Stimulated activated CD4-positive, alpha-beta T cell treated with anti-CD3 and anti-CD28 coated beads, Interleukin-1b, Interleukin-23, amount 100 ng/mL, for 4 hours (primary cell): ENCODE measurements at places on chromosomes 4 and X.
A peak's percentile ranks its signal among the peaks of the same experiment; 100 is the strongest.

DNA sequence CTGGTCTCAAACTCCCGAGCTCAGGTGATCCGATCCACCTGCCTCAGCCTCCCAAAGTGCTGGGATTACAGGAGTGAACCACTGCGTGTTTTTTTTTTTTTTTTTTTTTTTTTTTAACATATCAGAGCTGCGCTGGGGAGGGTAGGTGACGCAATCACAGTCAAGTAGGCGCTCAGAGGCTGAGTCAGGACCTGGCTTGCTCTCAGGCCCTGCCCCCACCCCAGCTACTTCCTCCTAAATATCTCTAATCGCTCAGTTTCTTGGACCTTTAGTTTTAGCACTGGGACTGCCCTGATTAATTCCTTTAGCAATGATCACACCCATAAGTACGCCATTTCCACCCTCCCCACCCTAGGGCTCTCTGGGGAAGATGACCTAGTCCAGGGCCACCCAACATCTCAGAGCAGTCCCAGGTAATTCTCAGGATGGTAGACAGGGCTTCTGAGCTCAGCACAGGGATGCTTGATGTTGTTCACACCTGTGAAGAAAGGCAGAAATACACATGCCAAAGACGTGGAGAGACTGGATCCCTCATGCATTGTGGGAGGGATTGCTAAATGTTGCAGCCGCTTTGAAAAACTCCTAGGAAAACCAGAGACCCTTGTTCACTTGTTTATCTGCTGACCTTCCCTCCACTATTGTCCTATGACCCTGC, 50.2 kb downstream of the DDX3X start:
- DNase-seq: peak; percentile 31

- DNase-seq: no peak
These were observed 9.6 kb upstream of the MAP7D3 start for GRCh38 chrX:136260776-136261175.

DNA sequence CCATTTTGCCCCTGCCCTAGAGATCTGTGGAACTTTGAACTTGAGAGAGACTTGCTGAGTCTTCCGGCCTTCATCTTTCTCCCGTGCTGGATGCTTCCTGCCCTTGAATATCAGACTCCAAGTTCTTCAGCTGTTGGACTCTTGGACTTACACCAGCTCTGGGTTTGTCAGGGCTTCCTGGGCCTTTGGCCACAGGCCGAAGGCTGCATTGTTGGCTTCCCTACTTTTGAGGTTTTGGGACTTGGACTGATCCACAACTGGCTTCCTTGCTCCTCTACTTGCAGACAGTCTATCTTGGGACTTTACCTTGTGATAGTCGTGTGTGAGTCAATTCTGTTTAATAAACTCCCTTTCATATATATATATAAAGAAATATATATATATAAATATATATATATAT, 1071.0 kb downstream of the ADGRL3 start:
- DNase-seq: no peak

DNA sequence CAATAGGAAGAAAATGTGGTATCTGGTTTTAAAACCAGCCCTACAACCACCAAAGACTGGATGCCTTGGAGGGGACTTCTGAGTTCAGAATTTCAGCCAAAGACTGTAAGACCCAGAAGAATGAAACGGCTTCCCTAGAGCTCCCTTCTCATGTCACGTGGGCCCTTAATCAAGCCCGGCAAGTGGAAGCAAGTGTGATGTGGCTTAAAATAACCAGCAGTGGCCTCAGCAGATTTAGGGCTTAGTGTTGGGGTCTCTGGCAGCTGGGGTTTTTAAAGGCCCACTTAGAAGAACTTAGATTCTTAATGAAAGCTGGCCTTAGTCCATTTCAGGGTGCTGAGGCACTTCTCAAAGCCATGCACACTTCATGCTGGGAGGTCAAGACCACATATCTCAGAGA, 111.2 kb upstream of the TBC1D9 start:
- DNase-seq: no peak

- peak; percentile 72 for DNase-seq
These were observed at the start of gene QDPR for GRCh38 chr4:17511950-17512795. TSS of gene QDPR (minus strand) at chr4:17512090. CDS start at chr4:17512054, 36 bp downstream.

GRCh38 chr4:1222036-1222789, 26.7 kb downstream of the CTBP1 start:
- DNase-seq: no peak

GRCh38 chrX:69932323-69932722, 117.4 kb downstream of the AWAT2 start:
- no peak for DNase-seq

DNA sequence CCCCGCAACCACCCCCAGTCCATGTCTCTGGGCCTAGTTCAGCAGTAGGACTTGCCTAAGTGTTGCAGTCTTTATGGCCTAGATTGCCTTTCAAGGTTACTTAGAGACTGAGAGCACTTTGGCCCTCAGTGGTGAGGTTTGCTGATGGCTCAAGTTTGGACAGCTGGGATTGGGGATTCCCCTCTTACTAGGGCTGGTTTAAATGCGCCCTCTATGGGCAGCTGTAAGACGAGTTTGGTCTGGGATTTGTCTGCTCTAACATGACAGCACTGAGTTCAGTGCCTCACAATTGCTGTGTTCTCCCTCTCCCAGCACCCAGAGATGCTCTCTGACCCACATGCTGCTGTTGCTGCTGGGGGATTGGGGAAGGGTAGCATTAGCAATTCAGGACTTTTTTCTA, 23.1 kb downstream of the DACH2 start:
- DNase-seq: no peak

DNA sequence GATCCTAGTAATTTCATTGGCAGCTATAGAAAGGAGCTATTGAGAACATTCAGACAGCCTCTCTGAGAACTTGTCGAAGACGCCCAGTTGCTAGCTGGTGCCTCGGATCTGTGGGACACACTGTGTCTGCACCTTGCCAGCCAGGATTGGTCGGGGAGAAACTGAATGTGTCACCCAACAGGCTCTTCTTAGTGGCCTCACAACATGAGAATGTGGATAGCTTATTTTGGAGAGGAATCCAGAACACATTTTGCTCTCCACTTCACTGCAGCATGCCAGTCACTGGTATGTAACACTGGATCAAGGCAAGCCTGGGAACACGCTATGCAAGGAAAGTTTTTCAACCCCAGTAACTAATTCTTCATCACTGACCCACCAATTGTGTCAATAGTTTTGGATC, 89.5 kb upstream of the TRPC3 start:
- no peak for DNase-seq

DNA sequence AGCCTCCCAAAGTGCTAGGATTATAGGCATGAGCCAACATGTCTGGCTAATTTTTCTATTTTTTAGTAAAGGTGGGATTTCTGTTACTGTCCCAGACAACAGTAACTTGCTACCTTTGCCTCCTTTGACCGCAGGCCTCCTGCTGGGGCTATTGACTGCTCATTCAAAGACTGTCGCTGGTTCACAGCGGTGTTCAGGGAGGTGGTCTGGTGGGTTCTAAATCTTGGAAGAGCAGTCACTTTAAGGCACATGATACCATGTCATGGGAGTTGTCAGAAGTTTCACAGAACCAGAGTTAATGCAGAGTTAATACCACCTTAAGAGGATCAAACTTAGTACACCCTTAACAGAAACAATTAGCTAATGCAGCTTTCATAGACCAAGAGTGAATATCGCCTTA, 3.8 kb downstream of the ASMT start:
- no peak for DNase-seq

GRCh38 chr4:177385576-177386277, 56.5 kb downstream of the AGA start:
- DNase-seq: no peak

DNA sequence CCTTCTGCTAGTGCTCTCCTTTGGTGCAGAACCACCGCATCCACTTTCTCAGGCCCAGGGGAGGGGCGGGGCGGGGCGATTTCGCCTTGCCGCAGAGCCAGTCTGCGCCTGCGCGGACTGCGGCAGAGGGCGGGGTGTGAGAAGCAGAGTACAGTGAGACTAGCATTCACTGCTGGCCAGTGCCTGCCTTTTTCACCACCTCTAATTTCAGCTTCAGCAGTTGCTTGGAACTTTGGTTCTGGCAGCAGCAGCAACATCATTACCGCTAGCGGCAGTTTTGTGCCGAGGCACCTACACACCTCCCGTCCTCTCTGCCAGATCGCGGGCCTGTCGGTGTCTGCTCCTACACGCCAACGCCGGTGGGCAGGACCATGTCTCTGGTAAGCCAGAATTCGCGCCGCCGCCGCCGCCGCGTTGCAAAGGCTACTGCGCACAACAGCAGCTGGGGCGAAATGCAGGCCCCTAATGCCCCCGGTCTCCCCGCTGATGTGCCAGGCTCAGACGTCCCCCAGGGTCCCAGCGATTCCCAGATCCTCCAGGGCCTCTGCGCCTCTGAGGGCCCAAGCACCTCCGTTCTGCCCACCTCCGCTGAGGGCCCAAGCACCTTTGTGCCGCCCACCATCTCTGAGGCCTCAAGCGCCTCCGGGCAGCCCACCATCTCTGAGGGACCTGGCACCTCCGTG, at the start of gene MAGEE1:
MAGEE1 (plus strand) TSS at position 151 of the 683 bp plus-strand sequence; CDS start at position 372, 221 bp downstream.
- peak; percentile 65 for DNase-seq

GRCh38 chr4:75686346-75686745, 13.1 kb upstream of the G3BP2 start:
- DNase-seq: peak; percentile 27

GRCh38 chr4:67134616-67135015, 410.7 kb downstream of the CENPC start:
- no peak for DNase-seq

DNA sequence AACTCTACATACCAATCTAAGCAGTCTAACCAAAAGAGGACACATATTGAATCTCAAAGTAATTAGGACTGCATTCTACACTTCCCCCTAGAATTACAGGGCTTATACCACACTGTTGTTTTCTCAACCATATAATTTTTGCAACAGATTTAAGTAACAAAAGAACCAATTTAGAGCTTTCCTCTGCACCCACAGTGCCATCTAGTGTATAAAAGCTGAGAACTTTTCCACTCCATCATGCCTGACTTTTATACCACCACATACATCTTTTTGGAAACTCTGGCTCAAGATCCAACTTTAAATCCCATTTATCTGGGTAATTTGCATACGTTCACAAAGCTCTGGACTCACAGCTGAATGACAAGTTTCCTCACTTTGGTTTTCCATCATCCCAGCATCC, 99.5 kb downstream of the EFHC2 start:
- no peak for DNase-seq
